ENCODE measurements at places on chromosomes 16 and 17.

DNA sequence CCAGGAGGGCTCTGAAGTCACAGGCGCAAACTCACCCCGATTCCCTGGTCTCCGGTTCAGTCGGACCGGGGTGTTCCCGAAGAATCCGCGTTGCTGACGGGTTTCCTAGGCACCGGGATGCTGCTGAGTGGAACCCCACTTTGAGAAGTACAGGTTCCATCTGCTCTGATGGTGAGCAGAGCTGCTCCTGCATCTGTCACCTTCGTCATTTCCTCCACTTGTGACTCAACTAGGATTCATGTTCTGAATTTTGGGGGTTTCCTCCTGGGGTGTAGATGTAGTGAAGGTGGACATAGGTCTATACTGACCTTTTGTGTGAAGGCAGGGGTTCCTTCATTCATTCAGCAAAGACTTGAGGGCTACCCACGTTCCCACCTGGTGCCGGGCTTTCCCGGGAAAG is 25.0 kb downstream of the LGALS3BP start:
- no peak for DNase-seq

DNA sequence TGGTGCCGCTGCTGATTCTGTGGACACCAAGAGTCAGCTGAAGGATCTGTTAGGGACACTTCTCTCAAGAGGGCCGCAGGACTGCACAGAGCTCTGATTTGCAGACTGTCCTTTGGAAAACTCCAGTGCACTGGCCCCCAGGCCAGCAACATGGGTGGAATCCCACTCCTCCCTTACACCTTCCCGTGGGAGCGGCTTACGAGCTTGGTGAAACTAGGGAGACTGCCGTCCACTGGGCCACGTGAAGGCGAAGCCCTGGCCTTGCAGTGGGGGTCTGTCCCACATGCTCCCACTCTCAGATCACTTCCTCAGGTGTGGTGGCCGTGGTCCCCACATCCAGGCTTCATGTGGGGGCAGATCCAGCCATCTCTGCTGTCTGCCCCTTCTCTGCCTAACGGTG is 36.4 kb downstream of the PSME3IP1 start:
- DNase-seq, result no peak

DNA sequence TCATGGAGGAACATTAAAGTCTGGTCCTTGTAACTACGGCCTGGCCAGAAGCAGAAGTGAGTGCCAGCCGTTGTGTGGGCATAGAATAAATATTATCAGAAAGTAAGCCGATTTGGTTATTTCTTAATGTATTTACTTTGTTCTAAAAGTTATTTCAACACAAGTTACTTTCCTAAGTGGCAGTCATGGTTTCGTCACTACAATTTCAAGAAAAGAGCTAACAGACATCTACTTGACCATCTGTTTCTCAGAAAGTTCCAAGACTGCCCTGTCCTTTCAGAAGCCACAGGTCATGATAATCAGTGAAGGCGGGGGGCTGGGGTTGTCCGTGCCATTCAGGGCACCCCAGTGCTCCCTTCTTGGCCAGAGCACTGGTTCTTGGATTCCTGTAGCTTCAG is 14.9 kb upstream of the FASN start:
- DNase-seq, result no peak

DNA sequence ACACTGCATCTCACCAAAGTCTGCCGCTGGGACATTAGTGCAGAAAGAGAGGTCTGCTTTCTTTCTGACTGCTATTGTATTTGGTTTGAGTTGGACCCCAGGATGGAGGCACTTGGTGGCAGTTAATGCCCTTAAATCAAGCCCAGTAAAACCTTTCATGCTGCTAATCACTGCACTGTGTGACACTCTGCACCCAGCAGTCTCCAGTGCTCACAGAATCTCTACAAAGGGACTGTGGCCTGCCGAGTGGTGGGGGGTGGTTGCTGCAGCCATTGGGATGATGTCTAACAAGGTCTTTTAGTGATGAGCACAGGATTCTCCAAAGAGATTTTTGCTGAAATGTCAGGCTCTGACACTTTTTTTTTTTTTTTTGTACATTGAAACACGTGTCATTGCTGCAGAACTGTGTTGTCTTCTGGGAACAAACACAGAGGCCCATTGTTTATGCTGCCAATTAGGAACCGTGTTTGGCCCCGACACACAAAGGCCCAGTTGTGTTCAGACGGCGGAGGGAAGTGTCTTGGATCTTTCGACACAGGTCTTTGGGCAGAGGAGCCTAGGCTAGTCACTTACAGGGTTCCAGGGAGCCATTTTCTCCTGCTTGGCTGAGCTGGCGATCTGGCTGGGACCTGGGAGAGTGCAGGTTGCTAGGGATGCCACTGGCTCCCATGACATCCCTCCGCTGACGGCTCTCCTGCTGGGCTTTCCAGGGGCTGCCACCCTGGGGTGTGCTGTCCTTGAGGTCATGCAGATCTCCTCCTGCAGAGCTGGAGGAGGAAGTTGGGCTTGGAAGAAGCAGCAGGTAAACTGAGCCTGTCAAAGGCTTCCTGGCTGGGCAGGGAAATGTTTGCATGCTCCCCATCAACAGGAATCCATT is 16.2 kb upstream of the TNRC6C start:
- DNase-seq, result no peak

DNA sequence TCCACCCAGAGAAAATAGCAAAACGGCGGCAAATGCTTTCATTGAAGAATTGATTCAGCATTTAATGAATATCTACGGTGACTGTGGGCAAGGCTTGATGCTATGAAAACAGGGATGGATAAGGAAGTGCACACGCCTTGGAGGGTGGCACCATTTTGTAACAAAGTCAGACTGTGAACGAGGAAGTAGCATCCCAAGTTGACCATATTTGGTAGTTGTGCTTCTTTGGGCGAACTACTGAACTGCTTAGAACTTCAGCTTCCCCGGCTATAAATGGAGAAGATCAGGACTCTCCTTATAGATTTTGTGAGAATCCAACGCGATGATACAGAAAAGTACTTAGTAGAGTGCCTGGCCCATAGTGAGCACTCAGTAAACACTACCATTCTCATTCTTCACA is 303.2 kb downstream of the MAF start:
- DNase-seq, result no peak

- peak; percentile 30 for DNase-seq
Measured at GRCh38 chr17:27631411-27631760, 398 bp downstream of the LGALS9 start.

GRCh38 chr17:10033959-10034358 is 128.9 kb upstream of the RCVRN start:
- no peak for DNase-seq

- DNase-seq, result no peak
Measured at GRCh38 chr17:39582658-39583057, 25.1 kb downstream of the NEUROD2 start.

GRCh38 chr17:81859906-81860755 is at the start of gene P4HB:
Gene P4HB (minus strand): TSS chr17:81860535. CDS start chr17:81860471, 64 bp downstream.
- no peak for DNase-seq
